ENCODE measurements at places on chromosomes 1 and 21.

- DNase-seq, result no peak
These were observed at the start of gene DYNLT4 for GRCh38 chr1:44806704-44807363. Gene DYNLT4 (minus strand): TSS chr1:44807351. CDS start chr1:44806668, 683 bp downstream.

- no peak for DNase-seq
These were observed 73.6 kb downstream of the GNG12 start for GRCh38 chr1:67759692-67760029.

DNA sequence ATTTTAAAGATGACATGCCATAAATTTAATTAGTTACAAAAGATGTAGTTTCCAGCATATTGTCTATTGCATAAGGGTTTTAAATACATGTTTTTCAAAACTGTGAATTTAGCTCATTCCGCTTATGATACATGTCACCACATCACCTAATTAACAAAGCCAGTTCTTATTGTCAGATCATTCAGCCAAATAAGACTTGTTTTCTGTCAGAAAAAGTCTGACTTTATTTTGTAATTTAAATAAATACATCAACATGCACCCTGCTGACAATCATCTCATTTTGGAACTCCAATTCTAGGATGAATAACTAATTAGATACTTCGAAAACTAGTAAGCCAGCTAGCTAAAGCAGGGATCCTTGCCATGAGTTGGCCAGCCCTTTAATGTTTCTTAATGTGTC is 110.9 kb upstream of the APP start:
- no peak for DNase-seq

- DNase-seq, result no peak
These were observed 6.4 kb downstream of the XCL1 start for GRCh38 chr1:168582688-168583336.

DNA sequence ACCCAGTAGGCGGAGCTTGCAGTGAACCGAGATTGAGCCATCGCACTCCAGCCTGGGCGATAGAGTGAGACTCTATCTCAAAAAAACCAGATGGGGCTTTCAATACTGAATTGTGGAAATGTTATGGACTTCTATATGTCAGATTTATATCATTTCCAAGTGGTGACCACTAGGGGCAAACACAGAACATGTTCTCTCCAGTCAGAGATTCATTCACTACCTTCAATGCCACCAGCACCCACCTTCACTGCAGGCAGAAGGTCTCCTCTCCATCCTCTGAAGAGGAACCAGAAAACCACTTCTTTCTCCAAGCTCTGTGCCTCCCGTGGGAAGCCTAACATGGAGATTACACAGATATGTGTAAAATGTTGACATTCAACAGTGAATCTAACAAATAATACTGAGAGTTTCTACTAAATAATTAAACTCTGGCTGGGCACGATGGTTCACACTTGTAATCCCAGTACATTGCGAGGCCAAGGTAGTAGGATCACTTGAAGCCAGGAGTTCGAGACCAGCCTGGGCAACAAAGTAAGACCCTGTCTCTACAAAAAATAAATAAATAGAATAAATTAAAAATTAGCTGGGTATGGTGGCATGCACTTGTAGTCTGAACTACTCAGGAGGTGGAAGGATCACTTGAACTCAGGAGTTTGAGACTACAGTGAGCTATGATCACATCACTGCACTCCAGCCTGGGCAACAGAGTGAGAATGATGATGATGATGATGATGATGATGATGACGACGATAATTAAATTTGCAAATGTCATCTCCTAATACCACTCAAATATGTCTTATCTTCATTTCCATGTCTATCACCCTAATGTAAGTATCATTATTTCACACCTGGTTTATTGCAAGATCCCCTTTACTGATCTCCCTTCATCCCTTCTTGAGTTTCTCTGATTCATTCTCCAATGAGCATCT is 151.1 kb downstream of the ZNF281 start:
- peak; percentile 12 for DNase-seq

- DNase-seq, result no peak
These were observed 72.0 kb downstream of the SYT6 start for GRCh38 chr1:114081437-114082303.

DNA sequence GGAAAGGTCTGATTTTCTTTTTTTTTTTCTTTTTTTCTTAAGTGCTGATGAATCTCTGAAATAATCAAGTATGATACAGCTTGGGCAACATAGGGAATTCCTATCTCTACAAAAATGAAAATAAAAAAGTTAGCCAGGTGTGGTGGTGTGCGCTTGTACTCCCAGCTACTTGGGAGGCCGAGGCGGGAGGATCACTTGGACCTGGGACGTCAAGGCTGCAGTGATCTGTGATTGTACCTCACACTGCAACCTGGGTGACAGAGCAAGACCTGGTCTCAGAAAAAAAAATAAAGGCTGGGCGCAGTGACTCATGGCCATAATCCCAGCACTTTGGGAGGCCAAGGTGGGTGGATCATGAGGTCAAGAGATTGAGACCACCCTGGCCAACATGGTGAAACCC is 6.0 kb downstream of the TRAPPC10 start:
- DNase-seq, result no peak

GRCh38 chr1:212254853-212255363 is 30.3 kb upstream of the PPP2R5A start:
- peak; percentile 53 for DNase-seq

DNA sequence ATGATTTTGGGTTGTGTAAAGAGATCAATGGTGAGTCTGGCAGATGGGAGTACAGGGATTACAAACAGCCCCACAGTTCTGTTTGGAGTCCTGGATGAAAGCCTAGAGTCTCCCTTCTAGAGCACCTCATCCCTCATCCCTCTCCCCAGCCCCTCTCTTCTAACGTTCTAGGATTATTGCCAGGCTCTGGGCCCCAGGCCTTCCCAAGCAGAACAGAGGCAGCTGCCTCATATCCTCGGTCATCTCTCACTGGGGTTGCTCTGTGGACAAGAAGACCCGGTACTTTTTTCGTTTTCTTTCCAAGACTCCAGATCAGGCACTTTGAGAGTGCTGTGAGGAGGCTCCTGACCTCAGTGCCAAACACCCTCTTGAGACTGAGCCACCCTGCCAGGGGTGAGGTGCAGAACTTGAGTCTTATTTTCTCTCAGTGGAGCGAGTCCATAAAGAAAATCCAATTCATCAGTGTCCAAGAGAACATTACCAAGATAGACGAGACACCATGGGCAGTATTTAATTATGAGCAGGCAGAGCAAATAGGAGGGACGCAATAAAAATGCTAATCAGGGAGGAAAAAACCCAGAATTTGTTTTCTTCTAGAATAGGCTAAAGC is 17.1 kb upstream of the KCND3 start:
- no peak for DNase-seq

GRCh38 chr1:72649211-72649888 is 367.0 kb upstream of the NEGR1 start:
- DNase-seq, result no peak

- no peak for DNase-seq
These were observed 20.2 kb upstream of the RALGPS2 start for GRCh38 chr1:178704833-178705232.

- no peak for DNase-seq
These were observed 43.8 kb upstream of the RAVER2 start for GRCh38 chr1:64701071-64701470.

DNA sequence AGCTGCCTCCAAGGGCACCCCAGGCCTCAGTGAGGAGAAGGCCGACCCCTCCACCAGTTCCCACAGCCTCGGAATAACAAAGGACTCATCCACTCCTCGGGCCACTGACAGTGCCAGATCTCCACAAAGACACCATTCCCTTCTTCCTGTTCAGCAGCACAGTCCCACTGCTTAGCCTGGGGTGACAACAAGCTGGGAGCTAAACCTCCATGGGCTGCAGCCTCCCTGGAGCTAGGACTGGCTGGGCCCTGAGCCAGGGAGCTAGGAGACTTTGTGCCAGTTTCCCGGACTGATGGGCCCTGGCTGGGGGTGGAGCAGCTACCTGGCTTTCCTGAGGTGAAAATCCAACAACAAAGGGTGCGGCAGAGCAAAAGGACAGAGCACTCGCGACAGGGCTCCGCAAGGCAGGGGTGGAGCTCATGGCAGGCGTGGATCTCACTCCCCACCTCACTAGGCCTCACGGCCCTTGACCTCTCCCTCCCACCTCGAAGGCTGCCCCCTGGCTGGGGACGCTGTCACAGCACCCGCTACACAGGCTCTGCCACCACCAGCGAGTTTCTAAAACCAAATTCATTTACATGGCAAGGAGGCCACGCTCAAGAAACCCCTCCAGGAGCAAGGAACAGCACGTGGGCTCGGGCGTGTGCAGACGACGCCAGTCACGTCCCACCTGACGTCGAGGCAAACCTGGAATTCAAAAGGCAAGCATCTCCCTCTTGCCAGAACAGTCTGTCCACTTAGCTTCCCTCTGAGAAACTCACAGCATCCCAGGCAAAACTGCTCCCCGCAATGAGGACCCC is 13.8 kb downstream of the SLC35E2B start:
- DNase-seq, result no peak

- DNase-seq, result no peak
These were observed 27.5 kb downstream of the HUNK start for GRCh38 chr21:31900121-31900895.

DNA sequence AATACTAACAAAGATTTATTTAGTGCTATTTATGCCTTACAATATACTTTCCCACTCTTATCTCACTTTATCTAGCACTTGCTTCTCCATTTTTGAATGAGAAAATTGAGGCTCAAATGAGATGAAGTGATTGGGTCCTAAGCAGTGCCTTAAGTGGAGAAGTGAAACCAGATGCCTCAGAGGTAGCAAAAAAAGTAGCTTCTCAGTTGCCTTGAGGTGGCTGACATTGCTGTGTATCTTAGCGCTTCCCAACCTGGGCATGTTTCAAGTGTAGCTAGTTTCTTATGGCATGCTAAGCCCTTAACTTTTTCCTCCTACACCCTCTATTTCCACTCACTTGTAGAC is 390.4 kb downstream of the OMA1 start:
- DNase-seq, result no peak

DNA sequence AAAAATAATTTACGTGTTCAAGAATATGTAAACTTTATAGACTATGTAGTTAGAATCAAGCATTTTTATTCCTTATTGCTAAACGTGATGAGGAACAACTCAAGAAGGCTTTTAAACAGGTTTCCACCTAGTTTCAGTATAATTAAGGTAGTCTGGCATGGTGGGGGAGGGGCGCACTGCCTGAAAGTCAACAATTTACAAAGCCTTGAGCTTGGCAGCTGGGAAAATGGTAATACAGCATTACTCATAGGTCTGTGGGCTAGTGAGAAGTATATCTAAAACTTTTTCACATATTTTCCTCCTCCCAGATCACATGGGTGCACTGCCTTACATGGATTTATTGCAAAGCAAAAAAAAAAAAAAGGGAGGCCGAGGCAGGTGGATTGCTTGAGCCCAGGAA is 75.2 kb downstream of the EVI5 start:
- no peak for DNase-seq

- DNase-seq, result peak; percentile 71
These were observed 44.0 kb downstream of the YARS1 start for GRCh38 chr1:32773018-32773763.

DNA sequence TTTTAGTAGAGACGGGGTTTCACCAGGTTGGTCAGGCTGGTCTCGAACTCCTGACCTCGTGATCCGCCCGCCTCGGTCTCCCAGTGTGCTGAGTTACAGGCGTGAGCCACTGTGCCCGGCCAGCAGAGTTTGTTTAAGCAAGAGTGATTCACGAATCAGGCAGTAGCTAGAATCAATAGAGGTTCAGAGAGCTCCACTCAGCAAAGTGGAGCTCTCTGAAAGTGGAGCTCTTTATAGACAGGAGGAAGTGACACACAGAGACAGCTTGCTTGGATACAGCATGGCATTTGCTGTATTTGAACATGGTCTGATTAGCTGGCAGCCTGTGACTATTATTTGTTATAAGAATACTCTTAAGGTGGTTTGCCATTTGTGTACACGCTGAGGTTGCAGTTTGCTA is 27.1 kb upstream of the CD34 start:
- DNase-seq, result no peak

- DNase-seq, result no peak
These were observed 5.7 kb downstream of the SLC19A1 start for GRCh38 chr21:45536301-45537081.

- no peak for DNase-seq
These were observed 36.2 kb downstream of the SGIP1 start for GRCh38 chr1:66570196-66570595.

DNA sequence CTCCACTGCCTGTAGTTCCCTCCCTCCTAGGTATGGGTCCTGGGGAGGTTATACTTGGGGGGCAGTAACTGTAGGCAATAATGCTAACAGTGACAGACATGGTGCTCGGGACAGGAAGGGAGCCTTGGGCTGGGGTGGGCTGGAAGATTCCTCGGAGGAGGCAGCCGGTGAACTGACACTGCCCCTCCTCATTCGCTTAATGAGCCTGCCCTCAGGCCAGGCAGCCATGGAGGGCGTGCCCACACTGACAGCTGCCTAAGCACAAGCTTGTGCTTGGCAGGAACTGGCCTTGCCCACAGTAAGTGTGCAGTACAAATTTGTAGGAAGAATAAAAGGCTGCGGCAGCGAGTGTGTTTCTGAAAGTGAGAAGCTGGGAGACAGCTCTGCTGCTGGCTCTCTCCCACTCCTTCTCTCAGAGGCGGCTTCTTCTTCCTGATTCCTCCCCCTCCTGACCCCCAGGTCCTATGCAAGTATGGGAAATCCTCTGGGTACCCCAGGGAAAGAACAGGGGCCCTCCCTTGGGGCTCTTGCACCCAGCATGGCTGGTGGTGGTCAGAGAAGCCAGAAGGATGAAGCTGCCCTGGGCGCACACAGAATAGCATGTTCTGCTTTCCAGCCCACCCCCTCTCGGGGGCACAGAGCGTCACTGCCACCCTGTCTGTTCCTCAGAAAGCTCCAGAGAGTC is 23.6 kb downstream of the OPTC start:
- DNase-seq, result no peak

DNA sequence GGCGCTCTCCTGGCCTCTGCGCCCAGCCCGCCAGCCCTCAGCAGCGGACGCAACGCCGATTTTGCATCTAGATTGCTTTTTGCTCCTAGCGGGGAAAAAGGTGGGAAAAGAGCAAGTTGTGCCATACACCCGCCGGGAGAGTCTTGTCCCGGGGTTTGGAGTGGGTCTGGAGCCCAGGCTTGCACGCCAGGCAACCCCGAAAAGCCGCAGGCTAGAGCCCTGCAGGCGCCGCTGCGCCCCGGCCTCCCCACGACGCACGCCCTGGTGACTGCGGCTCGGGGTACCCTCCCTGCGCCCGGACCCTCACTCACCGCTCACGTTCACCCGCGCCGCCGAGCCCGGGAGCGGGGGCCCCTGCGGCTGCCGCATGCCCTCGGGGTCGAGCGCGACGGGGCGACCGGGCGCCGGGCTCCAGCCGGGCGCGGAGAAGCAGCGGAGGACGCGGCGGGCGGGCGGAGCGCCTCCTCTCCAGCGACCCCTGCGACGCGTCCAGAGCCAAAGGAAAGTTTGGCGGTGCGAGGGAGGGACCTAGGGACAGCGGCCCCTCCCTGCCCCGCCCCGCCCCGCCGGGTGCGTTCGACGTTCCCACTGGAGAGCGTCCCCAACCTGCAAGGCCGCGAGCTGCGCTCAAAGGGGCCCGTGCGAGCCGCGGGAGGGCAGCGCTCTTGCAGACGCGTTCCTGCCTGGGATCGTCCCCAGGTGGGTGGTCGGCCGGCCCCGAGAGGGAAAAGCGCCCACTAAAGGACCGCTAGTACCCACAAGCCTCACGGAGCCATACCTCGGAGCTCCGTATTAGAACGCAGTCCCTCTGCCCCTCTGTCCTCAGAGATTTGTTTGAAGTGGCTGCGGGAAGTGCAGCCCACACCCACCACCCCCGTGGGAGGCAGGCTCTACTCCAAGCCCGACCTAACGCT is at the start of gene LPAR3:
TSS of gene LPAR3 (minus strand) at position 502 of the 914 bp plus-strand sequence. CDS start 27,086 bp downstream, outside the sequence.
- DNase-seq, result peak; percentile 16
